ENCODE measurements at places on chromosomes 1 and 21.

GRCh38 chr1:200464784-200465400 lies 55.1 kb upstream of the ZNF281 start:
- DNase-seq, result no peak

DNA sequence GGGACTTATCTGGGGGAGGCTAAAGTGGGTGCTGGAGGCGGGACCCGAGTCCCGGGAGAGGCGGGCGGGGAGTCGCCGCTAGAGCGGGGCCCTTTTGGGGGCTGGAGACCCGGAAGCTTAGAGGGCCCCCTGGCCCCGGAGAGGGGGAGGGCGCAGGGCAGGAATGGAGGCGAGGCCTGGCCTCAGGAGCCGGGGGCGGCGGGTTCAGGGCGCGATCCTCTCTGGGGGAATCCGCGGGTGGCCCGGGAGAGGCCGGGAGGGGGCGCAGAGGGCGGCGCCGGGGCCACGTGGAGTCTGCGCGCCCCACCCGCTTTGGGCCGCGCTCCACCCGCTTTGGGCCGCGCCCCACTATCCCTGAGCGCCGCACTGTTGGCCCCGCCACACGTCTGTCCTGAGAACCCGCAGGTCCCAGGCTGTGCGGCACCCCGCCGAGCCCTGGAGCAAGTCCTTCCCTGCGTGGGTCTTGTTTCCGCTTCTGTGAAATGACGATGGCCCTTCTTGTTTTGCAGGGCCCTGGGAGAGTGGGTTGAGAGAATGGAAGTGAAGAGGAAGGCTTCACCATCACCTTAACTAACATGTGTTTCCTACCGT lies 84.4 kb downstream of the NKAIN1 start:
- peak; percentile 4 for DNase-seq

- no peak for DNase-seq
Measured at GRCh38 chr1:3021801-3022401, 634 bp downstream of the ACTRT2 start.

DNA sequence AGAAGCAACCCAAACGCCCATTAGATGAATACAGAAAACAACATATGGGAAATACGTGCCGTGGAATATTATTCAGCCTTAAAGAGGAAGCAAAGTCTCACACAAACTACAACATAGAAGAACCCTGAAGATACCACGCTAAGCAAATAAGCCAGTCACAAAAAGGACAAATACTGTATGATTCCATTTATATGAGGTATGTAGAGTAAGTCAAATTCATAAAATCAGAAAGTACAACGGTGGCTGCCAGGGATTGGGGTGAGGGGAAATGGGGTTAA lies 54.2 kb downstream of the SIPA1L2 start:
- no peak for DNase-seq

DNA sequence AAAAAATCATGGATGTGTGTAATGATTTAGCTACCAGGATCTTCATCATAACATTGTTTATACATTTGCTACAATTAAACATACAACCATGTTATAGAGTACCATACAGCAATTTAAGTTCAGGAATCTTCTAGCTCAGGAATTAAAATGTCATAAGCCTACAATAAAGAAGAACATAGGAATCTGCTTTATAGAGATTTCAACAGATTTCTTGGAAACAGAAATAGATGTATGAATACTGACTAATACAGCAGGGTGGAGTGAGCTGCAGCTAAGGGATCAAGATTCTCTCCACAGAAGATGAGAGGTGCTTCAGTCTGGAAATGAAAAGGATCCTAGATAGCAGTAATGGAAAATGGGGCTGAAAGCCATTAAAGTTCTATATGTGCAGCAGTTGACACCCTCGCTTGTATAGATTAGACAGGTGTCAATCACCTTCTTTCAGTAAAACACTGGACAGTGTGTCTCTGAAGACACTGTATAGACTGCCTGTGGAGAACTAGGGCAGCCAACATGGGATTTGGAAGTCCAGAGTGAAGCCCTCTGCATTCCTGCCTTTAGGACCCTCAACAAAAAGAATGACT lies 73.9 kb downstream of the DNTTIP2 start:
- no peak for DNase-seq
